ENCODE measurements at places on chromosomes 7 and 10. TPM values are rescaled to one million over a fixed set of nuclear protein-coding genes. Genes with fewer than 3 reads are reported as not detected.
A peak's percentile ranks its signal among the peaks of the same experiment; 100 is the strongest.

- no peak for DNase-seq
Observed at GRCh38 chr10:86969421-86970041, 1.2 kb downstream of the ADIRF start.

DNA sequence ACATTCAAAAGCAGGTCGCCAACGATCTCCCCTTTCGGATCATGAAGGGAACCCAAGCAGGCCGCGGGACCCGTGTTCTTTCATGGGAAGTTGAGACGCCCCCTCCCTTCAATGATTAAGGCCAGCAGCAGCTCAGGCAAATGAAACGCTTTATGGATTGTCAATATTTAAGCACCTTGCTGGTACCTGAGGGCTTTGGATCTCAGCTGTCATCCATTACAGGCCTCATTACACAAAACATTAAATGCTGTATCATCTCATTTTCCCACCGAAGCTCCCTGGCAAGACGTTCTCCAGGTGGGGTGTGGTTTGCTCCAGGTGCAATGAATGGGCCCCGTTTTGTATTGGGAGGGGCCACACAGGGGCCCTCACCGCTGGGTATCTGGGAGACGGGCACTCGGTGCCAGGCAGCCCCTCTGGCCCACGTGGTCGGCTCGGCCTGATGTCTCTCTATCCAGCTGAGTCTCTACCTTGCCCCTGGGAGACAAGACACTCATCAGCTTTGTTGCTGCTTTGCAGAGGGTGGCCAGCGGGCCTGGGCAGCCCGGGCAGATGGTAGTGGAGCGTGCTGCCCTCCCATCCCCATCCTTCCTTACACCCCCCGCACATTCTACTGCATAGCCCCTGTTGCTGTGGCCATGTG, 456.1 kb upstream of the FOXK1 start:
- no peaks in the 10 kb centered on the region for H3K27me3 ChIP-seq
- peaks cover 3% of the 10 kb centered on the region for H3K4me1 ChIP-seq
- no peak overlapping the region for H3K27ac ChIP-seq
- DNase-seq: no peak

DNA sequence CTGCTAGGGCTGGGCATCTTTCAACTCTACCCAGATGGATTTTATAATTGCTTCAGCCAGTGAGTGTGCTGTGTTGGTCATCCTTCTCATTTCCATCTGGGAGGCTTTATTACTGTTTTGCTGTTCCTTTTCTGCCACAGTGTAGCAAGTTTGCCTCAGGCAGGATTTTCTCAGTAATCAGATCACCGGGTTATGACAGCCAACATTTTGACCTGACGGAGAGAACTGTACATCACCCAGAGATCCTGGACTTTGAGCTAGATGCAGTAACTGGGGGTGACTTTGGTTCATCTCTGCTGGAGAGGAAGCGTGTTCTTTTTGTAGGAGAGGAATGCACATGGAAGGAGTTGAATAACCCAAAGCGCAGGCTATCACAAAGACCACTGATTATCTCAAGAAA, 111.8 kb upstream of the AGR3 start:
- DNase-seq: no peak
- H3K36me3 ChIP-seq: no peaks in the 10 kb centered on the region
- H3K27ac ChIP-seq: no peak overlapping the region
- peaks cover 8% of the 10 kb centered on the region for H3K4me1 ChIP-seq
- no peak overlapping the region for H3K4me3 ChIP-seq

DNA sequence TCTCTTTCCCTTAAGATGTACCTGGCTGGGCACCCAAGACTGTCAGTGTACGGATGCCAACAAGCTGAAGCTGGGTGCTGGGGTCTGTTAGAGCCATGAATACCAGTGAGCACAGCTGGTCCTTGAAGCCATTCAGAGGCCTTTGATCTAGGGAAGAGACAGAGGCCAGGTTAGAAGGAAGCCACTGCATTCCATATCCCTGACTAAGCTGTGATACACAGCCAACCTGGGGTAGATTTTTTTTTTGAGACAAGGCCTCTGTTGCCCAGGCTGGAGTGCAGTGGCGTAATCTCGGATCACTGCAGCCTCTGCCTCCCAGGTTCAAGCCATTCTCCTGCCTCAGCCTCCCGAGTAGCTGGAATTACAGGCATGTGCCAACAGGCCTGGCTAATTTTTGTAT, 20.8 kb downstream of the ZDHHC16 start:
- H3K27ac ChIP-seq: no peak overlapping the region
- H3K4me1 ChIP-seq: no peaks in the 10 kb centered on the region
- H3K4me3 ChIP-seq: no peak overlapping the region
- no peaks in the 10 kb centered on the region for H3K27me3 ChIP-seq
- H3K36me3 ChIP-seq: peaks cover 82% of the 10 kb centered on the region

The CHRM2 gene
- not detected for total RNA-seq

DNA sequence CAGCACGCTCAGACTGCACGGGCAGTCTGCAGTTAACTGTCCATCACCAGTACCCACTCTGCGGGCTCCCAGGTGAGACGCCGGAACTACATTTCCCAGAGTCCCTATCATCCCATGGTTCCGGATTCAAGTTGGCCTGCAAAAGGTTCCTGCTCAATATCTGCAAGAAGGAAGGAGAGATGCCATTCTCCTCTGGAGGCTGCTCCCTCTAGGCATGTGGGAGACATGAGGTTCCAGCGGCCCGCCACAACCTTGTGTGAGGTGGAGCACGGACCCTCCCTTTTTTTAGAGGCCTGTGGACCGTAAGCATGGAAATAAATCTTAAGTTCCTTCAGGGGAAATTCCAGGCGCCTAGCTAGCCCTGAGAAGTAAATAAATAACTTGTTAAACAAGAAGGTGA, 29.7 kb downstream of the NUP42 start:
- DNase-seq: no peak
- H3K27ac ChIP-seq: no peak overlapping the region
- no peaks in the 10 kb centered on the region for H3K36me3 ChIP-seq
- H3K27me3 ChIP-seq: no peaks in the 10 kb centered on the region
- no peaks in the 10 kb centered on the region for H3K4me1 ChIP-seq

DNA sequence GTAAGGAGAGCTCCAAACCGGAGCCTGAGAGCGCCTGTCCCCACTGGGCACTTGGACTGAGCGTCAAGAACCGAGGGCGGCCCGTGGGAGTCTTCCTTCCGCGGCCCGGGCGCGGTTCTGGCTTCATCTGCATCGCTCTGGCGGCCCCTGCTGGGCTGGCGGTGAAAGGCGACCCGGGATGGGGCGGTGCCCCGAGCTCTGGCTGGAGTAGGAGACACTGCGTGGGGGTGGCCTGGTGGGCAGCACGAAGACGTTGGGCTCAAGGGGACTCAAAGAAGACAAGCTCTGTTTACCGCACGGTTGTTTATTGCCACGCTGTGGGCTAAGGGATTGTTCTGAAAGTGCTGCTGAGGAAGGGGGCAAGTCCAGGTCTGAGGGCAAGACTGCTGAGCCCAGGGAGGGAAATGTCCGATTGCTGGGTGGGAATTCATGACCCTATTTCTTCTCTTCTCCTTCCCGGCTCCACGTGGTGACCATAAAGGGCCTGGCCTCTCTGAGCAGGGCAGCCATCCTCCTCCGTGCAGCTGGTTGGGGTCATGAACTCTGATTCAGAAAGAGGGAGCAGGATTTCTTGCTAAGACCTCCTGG, 29.8 kb downstream of the PLAU start:
- H3K4me3 ChIP-seq: peak overlapping the region; percentile 47
- peaks cover 20% of the 10 kb centered on the region for H3K4me1 ChIP-seq
- H3K36me3 ChIP-seq: no peaks in the 10 kb centered on the region
- H3K27me3 ChIP-seq: no peaks in the 10 kb centered on the region
- DNase-seq: peak; percentile 76
